ENCODE measurements at places on chromosomes 2 and 18. TPM values are rescaled to one million over a fixed set of nuclear protein-coding genes. Genes with fewer than 3 reads are reported as not detected.

Gene ERICH2
- total RNA-seq, result 0.46 TPM

Gene AQP4
- total RNA-seq, result not detected

Gene NAPG
- 36.5 TPM for total RNA-seq

- H3K4me1 ChIP-seq, result peaks cover 25% of the 10 kb centered on the region
- H3K4me3 ChIP-seq, result no peak overlapping the region
- peaks cover 2% of the 10 kb centered on the region for H3K36me3 ChIP-seq
Observed at GRCh38 chr2:170332676-170333402, 154.9 kb downstream of the MYO3B start.

DNA sequence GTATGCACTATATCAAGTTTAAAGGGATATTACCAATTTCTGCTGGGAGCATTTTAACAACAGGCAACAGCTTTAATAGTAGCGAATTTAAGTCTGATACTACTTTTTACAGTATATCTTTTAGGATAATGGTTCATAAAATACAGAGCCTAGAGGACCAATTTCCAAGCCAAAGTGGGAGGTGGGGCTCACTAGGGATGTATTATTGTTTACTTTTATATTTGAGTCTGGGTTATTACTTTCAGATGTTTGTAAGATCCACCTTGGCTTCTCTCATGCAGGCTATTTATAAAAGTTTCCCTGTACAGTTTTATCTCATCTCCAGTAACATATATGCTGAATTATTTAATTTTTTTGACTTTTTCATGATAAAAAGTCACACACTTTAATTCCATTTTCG is 242.0 kb downstream of the CMPK2 start:
- no peak overlapping the region for H3K4me3 ChIP-seq
- no peaks in the 10 kb centered on the region for H3K36me3 ChIP-seq
- no peaks in the 10 kb centered on the region for H3K4me1 ChIP-seq
